Activated CD8-positive, alpha-beta memory T cell treated with anti-CD3 and anti-CD28 coated beads for 48 hours (primary cell): ENCODE measurements at places on chromosomes 3 and 15.

DNA sequence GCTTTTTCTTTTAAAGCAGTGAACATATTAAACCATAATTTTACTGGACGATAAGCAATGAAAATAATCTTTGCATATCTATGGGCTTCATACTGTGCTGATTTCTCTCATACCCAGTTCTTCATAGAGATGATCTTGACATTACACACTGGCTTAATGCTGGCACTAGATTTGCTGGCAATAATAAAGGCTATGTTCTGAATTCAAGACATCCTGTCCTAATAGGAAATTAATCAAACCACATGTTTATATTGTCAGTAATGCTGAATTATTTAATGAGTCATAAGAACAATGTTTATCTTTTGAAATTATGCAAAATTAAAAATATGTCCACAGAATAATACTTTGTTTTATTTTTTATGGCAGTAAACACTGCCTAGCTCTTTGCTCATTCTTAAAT lies 643.2 kb downstream of the OTOL1 start:
- no peak for DNase-seq

- no peak for DNase-seq
These were observed 15.1 kb upstream of the TIPARP start for GRCh38 chr3:156659260-156659659.

GRCh38 chr3:140896997-140897396 lies 44.6 kb upstream of the SLC25A36 start:
- no peak for DNase-seq

DNA sequence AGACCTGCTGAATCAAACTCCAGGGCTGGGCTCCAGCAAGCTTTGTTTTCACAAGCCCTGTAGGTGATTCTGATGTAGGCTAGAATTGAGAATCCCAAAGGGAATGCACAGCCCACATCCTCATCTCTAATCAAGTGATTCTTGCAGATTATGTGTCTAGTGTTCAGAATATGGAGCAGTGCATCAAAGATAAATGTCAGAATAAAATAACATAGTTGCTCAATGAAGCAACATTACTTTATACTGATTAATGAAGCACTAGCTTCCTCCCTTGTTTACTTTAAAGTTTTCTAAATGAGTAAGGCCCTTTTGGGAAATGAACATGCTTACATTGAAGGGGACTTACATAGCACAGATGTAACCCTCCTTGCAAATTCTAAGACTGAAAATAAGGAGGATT lies 39.2 kb downstream of the NUP210 start:
- no peak for DNase-seq
